ENCODE measurements at places on chromosomes 5 and 9.

DNA sequence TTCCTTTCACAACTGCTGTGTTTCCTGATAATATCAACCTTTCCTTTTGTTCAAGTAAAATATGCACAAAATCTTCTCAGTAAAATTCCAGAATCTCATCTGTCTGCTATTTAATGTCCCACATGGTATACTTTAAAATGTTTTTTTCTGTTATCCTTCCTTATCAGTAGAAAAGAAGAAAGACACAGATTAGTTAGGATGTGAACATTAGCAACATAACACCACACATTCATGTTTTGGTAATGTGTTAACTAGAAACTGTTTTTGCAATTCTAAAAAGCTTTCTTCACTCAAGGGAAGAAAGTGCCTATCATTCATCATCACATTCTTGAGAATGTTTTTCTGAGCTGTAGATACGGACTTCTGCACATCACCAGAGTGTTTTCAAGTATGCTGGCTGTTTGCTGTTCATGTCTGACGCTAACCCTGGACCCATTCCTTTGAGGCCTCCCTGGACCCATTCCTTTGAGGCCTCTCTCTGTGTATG is 10.5 kb upstream of the ARSB start:
- no peak for DNase-seq

DNA sequence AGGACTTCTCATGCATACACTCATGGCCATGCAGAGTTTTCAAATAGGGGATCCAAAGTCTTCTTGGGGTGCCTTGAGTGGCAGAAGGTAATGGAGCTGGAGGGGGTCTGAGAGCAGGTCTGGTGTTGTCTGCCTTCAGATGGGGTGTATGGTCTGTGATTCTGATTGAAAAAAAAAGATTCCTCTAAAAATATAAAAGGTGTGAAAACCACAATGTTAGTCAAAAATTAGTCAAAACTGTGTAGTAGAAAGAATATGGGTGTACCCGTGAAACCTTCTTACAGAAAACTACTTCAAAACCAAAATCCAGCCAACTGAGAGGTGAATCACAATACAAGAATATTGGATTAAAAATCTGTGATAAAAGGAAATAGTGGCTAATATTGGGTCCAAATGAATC is 20.1 kb downstream of the DOCK2 start:
- DNase-seq, result no peak

DNA sequence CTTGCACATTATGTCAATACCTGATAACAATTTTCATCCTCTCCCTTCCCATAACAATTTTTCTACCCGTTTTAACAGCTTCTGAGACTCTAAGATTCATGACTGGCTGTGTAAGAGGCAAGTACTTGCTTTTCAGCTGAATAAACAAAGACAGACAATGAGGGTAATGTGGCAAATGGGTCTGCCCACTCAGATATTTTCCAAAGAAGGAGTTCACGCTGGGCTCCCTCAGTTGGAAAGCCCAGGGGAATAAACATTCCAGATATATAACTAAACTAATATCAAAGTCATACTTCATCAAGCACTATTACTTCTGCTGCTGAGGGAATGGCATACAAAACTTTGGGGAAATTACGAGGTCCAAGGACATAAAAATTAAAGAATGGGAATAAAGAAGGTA is 24.4 kb downstream of the MEGF9 start:
- no peak for DNase-seq

GRCh38 chr9:9222730-9223129 is 1390.1 kb downstream of the PTPRD start:
- DNase-seq, result no peak

DNA sequence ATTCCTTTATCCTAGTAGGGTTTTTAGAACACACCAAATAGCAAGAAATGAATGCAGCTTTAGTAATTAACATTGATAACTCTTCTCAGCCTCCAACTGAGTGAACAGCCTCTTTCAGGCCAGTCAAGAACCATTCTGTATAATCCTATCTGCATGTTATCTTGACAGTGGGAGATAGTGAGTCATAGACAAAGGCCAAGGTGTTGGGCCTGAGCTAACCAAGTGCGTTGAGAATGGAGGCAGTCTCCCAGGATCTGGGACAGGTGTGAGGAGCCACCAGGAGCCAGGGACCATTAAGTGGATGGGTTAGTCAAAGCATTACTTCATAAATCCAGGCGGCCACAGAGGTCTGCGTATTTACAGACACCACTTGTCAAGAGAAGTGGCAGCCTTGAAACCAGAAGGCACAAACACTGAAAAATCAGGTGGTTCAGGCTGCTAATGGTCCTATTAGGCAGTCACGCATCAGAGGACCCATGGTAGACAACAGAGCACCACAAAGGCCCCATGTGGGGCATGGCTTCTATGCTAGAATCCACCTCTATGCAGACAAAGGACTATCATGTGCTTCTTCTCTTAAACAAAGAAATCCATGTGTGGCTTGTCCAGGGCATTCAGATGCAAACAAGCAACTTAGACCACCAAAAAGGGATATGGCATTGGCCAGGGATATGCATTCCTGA is 409.7 kb upstream of the PIK3R1 start:
- DNase-seq, result no peak

GRCh38 chr5:89662499-89662898 is 747.1 kb downstream of the CETN3 start:
- DNase-seq, result no peak

GRCh38 chr5:51732304-51732703 is 349.1 kb downstream of the ISL1 start:
- DNase-seq, result no peak

DNA sequence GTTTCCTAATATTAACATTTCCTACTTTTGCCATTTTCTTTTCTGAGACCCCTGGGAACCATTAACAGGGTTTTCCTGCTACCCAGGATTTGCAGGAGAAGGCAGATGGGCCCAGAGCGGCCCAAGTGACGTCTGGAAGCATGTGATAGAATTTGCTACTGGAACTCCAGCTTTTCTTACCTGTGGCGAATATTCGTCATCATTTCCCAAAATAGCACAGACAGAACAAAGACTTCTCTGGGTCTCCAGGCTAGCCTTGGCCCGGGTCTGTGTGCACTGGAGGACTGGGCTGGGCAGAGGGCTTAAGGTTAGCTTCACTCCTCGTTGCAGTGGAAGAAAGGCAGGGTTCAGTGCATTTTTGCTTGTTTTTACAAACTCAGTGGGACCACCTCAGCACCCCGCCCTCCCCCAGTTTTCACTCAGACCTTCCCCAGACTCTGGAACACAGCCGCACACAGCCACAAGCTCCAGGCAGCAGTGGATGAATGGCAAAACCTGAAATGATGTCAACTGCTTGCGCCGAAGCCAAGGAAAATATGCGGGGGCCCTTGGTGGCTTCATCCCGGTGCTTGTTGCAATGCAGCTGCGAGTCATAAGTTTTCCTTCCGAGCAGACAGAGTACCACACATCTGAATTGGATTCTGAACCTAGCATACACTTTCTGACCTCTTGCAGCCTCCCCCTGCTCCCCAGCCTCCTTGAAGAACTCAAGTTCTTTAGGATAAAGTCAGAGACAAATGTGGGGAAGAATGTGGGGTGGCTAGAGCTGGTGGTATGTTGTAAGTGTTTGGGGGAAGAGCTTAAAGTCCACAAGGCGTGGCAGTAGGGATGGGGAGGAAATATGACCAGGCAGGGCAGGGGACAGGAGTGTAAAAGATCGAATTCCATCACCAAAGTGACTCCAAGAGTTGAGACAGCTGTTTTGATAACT is 586.0 kb downstream of the CCDC171 start:
- no peak for DNase-seq

GRCh38 chr9:95105519-95106287 is 211.8 kb downstream of the FANCC start:
- DNase-seq, result no peak

GRCh38 chr5:171543148-171543815 is 123.8 kb downstream of the FGF18 start:
- DNase-seq, result no peak

GRCh38 chr5:75214928-75215327 is 21.8 kb downstream of the ANKRD31 start:
- no peak for DNase-seq

DNA sequence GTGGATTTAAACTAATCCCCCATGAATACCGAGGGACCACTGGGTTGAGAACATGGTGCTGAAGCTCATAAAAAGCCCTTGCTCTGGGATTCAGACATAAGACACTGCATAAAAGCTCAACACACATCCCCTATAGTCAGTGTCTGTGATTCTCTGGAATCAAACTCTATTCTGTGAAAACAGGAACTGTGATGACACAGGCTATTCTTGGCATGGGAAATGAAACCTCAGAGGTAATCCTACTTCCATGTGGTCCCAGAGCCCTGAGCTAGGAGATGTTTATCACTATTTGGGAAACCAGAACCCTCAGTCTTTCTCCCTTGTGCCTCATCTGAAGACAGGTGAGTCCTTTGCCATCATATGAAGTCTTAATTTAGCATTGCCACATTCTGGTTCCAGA is 135.4 kb upstream of the PRSS3 start:
- DNase-seq, result no peak

- no peak for DNase-seq
Observed at GRCh38 chr9:34659592-34660253, 2.7 kb downstream of the CCL27 start.

DNA sequence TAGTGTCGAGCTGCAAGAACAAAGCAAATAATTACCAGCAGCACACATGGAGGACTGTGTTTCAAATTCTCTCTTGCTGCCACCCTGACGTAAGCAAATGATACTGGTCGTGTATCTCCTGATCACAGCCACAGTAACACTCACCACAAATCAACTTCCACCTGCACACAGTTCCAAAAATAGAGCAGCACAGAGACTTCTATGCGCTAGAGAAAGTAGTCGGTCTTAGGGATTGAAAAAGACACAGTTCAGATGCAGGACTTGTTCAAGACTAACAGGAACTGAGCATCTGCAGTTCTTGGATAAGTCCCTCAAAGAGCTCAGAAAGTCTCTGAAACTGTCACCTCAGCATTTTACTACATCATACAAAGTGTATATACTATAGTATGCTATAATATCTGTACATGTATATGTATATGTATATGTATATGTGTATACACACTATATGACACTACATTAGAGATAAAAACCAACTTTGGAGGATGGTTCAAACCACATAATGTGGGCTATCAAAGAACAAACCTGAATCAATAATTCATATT is 279.0 kb downstream of the GLIS3 start:
- no peak for DNase-seq

DNA sequence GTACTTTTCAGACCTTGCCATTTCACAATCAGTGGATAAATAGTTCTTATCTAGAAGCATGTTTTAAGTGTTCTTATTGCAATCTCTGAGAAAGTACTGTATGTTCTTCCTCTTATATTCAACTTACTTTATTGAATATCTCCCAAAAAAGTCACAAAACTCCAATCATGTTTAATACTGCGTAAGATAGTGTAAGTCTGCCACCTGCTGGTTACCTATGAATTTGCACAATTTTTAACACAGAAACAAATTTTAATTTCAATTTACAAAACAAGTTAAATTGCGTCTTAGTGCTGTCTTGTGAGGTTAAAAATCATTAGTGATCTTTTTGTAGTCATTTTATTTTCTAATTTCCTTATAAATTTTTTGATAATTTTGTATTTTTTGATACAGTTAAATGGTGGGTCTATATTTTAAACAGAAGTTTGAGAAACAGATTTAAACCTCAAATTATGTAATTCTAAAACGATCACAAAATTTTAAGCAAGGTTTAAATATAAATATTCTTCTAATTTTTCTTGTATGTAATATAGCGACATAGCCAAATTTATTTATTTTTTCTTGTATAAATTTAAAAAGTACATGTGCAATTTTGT is 115.8 kb downstream of the EMB start:
- peak; percentile 2 for DNase-seq

DNA sequence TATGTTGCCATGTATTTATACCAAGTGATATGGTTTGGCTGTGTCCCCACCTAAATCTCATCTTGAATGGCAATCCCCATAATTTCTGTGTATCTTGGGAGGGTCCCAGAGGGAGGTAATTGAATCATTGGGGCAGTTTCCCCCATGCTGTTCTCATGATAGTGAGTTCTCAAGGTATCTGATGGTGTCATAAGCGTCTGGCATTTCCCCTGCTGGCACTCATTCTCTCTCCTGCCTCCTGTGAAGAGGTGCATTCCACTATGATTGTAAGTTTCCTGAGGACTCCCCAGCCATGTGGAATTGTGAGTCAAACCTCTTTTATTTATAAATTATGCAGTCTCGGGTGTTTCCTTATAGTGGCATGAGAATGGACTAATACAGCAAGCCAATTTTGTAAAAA is 140.8 kb upstream of the ADAMTSL1 start:
- no peak for DNase-seq

DNA sequence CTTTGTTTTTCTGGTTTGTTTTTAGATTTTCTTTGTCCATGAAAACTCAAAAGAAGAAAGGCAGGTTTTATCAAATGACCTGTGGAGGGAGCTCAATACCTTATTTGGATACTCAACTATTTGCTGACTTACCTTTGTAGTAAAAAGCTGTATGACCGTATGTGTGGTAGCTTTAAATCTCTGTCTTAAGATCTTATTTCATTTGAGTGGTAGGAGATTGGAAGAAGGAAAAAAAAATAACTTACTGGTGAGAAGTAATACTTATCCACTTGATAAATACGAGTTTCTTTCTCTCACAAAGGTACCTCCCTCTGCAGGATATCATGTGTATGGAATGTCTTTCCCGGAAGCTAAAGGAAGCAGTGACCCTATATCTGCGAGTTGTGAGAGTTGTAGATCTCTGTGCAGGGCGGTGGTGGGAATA is 15.0 kb downstream of the FBXO38 start:
- DNase-seq, result no peak

DNA sequence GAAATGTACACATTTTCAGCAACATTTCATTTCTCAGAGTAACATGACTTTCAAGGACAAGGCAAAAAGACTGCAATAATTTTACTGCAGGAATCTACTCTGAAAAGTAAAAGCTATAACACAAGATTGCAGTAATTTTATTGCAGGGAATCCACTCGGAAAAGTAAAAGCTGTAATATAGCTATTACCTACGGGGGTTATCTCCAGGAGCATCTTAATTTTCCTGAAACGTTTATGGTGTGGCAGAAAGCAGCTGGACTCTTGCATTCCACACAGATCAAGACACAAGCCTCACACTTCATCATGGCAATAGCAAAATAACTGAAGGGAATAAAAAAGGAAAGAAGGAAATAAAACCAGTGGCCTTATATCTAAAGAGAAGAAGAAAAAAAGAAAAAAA is 171.2 kb downstream of the TSSK1B start:
- no peak for DNase-seq

GRCh38 chr9:104094534-104095015 is 466 bp downstream of the SMC2 start:
- no peak for DNase-seq

DNA sequence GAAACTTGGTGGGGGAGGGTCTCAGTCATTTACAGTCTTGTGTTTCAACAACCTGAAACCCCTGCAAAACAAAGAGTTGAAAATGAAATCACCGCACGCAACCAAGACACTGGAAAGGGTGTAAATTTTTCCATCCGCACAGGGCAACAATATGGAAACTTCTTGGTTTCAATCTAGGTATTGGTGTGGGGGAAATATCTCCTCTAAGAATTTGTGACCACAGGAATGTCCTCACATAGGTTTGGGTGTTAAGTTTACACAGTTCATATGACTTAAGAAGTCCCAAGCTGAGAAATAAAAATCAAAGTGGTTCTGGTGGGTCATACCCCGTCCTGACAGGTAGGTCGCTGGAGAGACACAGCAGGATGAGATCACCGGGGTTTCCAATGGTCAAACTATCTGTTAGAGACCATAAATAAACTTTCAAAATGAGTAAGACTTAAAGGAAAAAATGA is 51.9 kb upstream of the PIP5K1B start:
- DNase-seq, result no peak

- no peak for DNase-seq
Observed at GRCh38 chr9:82570226-82570625, 492.7 kb downstream of the RASEF start.
